ENCODE measurements at places on chromosomes 3 and 15.

GRCh38 chr3:57637391-57637790, 40.2 kb upstream of the ARF4 start:
- DNase-seq, result no peak

DNA sequence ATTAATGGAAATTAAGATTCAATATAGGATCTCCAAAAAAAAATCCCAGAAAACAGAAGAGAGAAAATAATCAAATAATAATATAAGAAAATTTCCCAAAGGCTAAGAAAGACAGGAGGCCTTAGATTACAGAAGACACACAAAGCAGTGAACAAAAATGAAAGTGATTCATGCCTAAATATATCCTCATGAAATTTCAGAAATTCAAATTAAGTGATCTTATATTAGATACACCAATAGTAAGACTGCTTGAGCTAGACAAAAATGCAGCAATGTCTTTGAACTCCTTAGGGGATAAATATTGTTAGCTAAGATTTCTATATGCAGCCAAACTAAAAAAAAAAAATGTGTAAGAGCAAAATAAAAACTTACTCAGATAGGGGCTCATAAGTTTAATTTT, 44.6 kb upstream of the ARPP21 start:
- DNase-seq, result no peak

DNA sequence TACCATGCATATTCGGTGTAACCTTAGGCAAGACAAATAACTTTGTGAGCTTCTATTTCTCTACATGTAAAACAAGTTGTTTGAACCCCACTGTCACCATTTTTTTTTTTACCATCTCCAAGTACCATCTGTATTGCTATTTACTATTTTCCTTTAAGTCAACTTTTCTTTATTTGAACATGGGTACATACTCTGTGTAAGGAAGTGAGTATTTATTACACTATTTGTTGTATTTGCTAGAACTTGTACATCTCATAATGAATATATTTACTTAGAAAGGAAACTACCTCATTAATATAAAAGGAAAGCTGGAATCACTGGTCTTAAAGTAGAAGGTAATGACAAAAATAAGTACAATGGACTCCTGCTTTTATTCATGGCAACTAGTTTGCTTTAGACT, 69.9 kb downstream of the WNT5A start:
- DNase-seq, result no peak

DNA sequence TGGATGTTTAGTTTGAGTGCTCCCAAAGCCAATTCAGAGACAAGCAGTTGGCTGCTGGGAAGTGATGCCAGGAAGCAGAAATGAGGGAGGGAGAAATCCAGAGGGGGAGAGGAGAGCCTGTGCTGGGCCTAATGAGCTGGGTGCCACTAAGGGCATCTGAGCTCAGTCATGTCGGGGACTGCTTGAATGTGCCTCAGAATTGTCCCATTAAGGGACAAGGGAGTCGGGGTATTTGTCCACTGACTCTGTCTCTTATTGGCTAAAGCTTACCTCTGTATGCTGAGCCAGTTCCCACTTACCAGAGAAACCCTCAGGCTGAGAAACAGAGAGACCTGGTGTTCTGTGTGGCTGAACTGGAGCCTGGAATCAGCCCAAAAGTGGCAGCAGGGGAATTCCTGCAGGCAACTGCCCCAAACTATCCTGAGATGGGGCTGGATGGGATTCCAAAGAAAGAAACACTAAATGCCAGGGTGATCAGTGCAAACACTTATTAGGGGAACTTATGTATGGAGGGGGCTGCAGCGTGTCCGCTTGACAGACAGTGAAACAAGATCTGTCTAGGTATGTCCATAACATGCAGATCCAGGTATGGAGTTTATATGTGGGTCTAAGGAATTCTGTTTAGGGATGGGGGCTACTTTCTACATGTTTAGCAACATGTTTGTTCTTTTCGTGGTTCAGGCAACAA, 48.6 kb downstream of the NR1D2 start:
- DNase-seq, result no peak

DNA sequence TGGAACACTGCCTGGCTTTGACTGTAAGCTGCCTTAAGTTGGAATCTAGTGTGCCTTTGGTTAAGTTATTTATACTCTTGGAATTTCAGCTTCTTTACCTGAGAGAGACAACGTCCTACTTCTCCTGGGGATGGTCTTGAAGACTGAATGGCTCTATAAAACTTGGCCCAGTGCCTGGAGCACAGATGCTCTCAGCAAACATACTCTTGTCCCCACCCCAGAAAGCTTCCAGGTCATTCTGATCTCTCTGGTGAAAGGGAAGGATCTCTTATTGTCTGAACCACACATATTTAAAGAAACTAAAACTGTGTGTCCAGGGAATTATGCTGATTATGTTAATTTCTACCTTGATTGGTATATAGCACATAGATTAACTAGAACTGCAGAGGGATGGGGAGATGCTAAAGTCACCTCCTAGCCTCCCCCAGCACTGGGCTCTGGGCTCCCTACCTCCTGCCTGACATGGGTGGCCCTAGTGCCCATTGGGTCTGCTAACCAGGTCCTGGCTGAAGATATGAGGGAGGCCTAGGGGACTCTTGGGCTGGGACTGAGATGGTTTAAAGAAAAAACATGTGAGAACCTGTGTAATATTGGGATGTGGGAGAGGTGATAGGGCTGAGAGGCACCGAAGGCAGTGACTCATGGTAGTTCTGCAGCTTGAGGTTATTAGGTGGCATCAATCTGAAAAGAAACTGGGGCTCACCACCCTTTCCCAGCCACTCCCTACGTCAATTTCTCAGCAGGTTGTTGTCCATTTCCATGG, 171.0 kb downstream of the RPLP1 start:
- DNase-seq, result no peak

GRCh38 chr3:184354121-184354728, 7.2 kb downstream of the CLCN2 start:
- DNase-seq, result peak; percentile 45

DNA sequence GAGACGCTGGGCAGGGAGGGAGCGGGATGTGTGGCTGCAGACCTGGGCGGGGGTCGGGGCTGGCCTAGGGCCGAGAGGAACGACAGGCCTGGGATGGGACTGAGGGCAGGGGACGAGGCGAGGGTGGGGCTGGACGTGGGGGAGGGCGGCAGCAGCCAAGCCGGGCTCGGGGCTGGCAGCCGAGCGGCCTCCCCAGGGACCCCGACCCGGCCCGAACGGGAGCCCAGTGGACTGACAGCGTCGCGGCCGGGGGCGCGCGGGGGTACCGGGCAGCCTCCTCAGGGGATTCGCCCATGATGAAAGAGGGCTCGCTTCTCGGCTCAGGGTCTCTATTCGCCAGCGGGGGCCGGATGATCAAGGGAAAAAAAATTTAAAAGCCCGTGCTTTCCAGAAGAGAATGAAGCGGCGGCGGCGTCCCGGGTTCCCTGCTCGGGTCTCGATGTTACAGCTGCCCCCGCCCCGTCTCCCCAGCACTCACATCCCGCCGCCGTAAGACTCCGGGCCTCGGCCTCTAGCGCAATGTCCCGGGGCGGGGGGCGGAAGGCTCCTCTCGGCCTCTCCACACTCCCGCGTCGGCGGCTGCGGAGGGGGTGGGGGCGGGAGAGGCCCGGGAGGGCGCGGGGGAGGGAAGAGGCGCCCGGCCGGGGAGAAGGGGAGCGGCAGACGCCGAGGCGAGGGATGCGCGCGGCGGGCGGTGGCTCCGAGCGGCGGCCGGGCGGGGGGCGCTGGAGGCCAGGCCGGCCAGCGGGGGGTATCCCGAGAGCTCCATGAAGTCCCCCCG, 4.3 kb downstream of the PTH1R start:
- no peak for DNase-seq

Data from COLO829 (cell line).